Stimulated activated CD8-positive, alpha-beta memory T cell treated with anti-CD3 and anti-CD28 coated beads, Interleukin-2, amount 100 ng/mL, for 48 hours (primary cell): ENCODE measurements at places on chromosomes 1 and 21.

DNA sequence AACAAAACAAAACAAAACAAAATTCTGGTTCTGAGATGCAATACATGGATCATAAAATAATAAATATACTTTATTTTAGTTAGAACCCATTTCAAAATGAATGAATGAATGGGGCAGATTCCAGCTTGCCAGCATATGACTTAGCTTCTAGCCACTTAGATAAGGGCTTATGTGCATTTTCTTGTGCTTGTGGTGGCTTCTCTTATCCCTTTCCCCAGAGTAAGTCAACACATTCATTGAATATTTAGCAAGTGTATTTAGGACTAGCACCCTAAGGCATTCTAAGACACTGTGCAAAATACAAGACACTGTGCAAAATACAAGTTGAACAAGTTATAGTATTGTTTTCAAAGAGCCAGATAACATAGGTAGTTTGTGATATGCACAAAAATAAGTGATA is 4.7 kb downstream of the ADIPOR1 start:
- DNase-seq = no peak

- no peak for DNase-seq
Observed at GRCh38 chr21:38447611-38448010, 50.7 kb downstream of the ERG start.

GRCh38 chr1:54287801-54288211 is 87.8 kb downstream of the MRPL37 start:
- no peak for DNase-seq

- DNase-seq = no peak
Observed at GRCh38 chr1:8252266-8252951, 65.5 kb upstream of the SLC45A1 start.

DNA sequence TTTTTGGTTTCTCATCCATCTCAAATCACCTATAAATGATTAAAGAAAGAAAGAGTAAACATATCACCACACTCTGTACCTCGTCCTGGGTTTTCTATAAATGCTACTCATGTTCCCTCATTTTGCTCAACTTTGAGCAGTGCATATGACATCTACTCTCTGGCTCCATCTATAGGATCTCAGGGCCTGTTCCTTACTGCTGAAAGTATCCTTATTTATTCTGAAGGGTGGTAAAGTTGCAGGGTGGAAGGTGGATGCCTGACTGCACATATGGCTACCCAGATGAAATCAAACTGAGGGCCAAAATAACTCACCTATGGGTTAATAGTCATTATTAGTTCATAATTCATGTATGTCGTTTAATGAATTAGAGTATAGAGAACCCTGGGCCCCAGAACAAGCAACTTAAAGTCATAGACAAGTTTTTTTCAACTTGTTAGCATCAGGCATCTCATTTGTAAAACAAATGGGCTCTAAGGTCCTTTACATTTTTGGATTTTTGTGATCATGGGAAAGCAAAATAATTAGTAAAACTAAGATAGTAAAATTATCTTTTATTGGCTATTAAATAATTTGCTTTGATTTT is 46.5 kb downstream of the NCF2 start:
- no peak for DNase-seq

DNA sequence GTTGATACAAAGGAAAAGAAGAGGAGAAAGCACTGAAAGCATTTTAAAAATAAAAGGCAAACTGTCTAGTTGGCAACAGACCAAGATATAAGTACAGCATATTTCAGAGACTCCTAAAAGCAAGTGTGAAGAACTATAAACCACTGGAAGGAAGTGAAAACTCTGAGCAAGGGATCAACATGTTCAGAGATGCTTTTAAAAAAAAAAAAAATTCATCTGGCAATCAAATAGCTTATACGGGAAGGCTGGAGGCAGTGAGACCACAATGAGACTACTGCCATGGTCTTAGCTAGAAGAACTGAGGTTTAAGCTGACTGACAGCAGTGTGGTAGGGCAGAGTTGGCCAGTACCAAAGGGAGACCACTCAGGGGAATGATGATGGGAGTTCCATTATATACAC is 124.3 kb downstream of the VAV3 start:
- DNase-seq = no peak

GRCh38 chr1:172932981-172933380 is 117.8 kb downstream of the TNFSF18 start:
- DNase-seq = no peak

DNA sequence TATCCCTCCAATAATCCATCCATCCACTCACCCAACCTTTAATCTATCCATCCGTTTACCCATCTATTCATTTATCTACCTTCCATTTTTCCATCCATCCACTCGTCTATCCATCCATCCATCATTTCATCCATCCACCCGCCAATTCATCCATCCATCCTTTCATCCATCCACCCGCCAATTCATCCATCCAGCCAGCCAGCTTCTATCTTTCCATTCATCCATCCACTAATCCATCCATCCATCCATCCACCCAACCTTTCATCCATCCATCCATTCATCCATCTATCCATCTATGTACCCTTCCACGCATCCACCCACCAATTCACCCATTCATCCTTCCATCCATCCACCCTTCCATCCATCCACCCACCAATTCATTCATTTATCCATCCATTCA is 10.5 kb upstream of the CASZ1 start:
- no peak for DNase-seq

GRCh38 chr1:6208723-6209660 is 3.1 kb downstream of the RNF207 start:
- DNase-seq = no peak

- no peak for DNase-seq
Observed at GRCh38 chr1:226649244-226649643, 89.8 kb downstream of the ITPKB start.

DNA sequence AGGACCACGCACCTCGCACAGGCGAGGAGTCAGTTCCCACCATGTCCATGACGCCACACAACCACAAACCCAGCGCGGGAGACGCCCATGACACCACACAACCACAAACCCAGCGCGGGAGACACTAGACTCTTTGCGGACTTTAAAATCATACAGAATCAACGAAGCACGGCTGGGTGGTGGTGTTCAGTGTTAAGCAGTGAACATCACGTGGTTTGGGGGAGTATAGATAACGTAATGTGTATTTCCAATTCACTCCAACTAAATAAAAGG is 19.2 kb downstream of the PTTG1IP start:
- no peak for DNase-seq

DNA sequence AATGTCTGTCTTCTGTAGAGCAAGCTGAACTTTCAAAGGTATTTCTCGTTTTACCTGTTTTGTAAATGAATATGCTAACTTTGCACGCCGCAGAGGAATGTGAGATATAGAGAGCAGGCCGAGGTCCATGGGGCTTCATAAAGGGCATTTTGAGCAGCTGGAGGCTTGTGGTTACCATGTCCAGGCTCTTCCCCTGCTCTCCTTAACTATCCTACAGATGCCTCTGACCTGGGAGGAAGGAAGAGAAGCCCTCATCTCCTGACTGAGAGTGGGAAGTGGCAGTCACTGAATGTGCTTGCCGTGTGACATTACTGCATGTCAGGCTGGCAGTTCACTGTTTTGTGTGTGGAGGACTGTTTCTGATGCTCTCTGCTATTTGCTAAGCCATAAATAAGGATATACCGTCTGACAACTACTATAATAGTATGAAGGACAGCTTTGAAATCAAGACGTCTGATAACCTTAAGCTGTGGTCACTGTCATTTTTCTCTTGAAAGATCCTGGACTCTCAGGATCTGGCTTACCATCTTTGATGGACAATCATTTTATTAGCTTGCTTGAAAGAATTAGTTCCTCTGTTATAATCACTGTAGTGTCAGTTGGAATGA is 92.2 kb downstream of the DYRK1A start:
- DNase-seq = no peak

DNA sequence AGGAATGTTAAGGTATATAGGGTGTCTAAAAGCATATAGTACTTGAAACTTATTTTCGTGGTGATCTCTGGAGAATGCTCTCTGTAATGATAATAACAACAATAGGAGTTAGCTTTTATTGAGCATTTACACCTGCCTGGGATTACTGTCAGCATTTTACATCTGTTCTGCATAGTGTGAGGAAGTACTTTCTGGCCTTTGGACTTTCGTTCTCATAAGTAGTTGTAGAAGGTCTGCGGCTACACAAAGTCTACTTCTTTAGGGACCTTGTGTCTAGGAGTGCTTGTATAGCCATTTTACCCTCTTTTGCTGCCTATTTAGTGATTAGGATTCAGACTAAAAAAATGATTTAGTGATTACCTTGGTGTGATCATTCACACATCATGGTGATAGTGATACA is 103.6 kb upstream of the GPR52 start:
- no peak for DNase-seq

- DNase-seq = peak; percentile 14
Observed at GRCh38 chr1:111476761-111477309, 3.1 kb downstream of the C1orf162 start.

DNA sequence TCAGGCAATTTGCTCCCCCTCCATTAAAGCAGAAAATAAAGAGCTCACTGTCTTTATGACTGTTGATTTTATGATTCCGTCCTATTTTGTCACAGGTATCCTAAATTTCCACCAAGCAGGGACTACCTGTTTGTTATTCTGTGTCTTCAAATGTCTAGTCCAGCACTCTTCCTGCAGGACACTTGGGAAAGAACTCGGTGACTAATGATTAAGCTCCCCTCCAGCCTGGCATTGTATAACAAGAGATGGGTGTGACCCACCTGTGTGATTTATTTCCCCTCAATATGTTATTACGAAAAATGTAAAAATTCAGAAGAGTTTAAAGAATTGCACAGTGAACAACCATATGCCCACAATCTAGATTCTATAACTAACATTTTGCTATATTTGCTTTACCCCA is 42.9 kb upstream of the LRRN2 start:
- DNase-seq = no peak

DNA sequence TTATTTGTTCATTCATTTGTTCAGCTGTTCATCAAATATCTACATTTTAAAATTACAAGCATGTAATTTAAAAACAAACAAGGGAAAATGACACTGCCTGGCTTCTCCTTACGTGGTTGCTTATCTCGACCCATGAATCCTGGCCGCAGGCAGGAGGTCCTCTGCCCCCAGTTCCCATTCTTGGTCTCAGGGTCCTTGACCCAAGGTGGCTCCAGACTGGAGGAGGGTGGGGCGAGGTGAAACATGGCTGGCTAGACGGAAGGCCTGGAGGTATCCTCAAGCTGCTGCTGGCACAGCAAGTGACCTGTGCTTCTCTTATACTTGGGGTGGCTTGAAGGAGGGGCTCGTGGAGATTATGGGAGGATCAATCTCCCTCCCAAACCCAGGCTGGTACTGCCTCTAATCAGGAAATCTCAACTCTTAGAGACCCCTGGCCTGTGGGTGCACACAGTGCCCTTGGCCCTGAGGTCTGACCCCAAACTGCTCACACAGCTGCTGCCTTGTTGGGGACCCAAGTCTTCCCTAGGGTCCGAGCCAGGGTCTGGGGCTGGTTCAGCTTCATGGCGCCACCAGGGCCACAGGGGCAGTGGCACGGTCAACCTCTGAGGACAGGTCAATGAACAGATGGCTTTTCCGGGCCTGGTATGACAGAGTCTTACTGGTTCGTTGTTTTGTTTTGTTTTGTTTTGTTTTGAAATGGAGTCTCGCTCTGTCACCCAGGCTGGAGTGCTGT is 63.7 kb downstream of the SCCPDH start:
- DNase-seq = no peak

GRCh38 chr1:17852383-17852782 is 97.2 kb downstream of the ACTL8 start:
- no peak for DNase-seq

GRCh38 chr1:32336591-32336932 is 529 bp upstream of the MARCKSL1 start:
- DNase-seq = no peak

- no peak for DNase-seq
Observed at GRCh38 chr1:34267326-34267725, 90.6 kb downstream of the C1orf94 start.

DNA sequence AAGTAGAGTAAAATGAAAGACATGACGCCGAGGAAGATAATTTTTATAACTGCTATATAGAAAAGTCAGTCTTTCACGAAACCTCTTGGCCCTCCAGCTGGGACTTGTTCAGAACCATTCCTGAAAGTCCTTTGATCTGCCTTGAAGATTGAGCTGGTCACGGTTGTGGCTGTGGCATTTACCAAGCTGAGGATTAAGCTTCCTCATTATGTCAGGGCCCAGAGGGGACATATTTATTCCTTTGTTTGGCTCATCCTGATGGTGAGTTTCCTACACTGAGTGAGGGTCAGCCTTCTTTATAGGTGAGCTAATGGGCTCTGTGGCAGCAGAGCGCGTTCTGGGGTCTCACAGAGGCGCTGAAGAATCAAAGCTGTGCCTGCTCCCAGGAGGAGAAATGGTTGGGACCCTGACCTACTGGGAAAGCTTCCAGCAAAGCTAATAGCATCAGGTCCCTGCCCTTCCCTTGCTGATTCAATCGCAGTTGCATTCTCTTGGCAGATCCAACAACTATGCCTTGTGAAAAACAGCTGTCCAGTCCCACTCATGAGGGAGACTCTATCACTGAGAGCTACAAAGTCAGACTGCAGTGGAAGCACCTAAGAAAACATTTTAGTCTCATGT is 43.2 kb upstream of the PBX1 start:
- DNase-seq = no peak

DNA sequence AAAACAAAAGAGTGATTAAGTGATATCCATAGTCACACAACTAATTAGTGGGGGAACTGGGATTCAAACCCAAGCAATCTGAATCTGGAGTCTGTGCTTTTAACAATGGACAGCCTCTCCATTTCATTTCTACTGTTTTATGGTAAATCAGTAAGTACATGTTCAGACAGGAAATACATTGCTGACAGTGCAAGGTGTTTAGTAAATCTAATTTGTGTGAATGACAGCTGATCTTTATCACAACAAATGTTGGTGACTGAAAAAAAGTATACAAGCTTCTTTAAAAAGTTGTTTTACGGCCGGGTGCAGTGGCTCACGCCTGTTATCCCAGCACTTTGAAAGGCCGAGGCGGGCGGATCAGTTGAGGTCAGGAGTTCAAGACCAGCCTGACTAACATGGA is 20.6 kb downstream of the DONSON start:
- no peak for DNase-seq

DNA sequence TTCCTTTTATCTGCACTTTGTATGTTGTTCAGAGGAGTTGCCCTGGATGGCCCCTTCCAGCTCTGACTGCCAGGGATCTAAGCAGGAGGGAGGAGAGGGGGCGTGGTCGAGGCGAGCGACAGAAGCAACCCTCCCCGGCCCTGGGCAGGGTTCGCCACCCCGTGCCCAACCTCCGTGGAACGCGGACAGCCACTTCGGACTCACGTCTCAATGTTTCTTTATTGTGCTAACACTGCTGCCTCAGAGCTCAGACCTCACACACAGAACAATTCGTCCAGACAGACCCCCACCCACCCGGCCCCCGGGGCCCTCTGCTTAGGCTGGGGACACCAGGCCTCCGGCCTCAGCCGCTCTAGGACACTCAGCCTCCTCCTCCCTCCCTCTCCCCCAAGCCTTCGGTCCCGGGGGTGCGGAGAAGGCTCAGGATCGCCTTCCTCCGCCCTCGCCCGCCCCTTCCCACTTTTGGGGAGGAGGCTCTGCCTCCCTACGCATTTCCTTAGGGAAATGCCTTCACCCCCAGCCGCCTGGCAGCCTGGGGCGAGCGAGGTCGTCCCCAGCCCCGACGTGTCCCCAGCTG is 8.3 kb downstream of the VSIG8 start:
- peak; percentile 1 for DNase-seq

GRCh38 chr1:20324704-20325406 is 34.2 kb downstream of the VWA5B1 start:
- DNase-seq = no peak
